NCI-H2171 (cell line): ENCODE measurements at places on chromosomes 6 and 20.

- no peak for DNase-seq
These were observed 157.9 kb upstream of the PDE10A start for GRCh38 chr6:165820934-165821333.

DNA sequence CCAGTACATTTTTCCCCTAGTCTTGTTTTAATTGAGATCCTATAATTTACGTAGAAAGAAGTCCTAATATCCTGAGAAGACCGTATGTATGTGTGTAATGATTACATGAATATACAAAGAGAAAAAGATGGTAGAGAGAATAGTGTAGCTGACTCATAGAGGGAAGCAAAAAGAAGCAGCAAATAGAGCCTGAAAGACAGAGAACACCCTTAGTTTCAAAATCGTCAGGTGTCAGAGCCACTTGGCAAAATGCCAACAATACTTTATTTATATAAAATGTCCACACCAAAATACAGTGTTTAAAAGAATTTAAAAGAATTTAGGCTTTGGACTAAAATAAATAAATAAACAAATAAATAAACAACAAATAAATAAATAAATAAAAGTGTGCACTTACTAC, 1414.1 kb upstream of the EYS start:
- no peak for DNase-seq

GRCh38 chr6:7763881-7764280, 38.0 kb downstream of the BMP6 start:
- peak; percentile 84 for DNase-seq

DNA sequence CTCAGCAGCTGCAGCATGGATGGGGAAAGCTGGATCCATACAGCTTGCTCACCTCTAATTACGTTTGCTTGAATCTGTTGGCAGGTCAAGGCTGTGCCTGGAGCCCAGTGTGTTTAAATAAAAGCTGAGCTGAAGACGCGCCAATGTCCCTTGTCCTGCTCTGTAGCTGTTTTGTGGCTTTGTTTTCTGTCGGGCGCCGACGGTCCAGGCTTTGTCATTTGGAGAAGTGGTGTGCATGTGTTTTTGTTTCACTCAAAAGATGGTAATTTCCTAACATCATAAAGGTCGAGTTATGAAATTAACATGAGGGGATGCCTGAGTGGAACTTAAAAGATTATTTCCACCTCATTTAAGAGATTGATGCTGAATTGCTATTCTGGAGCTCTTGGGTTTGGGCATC, 107.6 kb downstream of the SLC24A3 start:
- DNase-seq, result no peak

GRCh38 chr20:49377326-49377725, 99.5 kb upstream of the ZNFX1 start:
- no peak for DNase-seq

- no peak for DNase-seq
These were observed 86.1 kb upstream of the STMND1 start for GRCh38 chr6:17015551-17016381.

- no peak for DNase-seq
These were observed 19.9 kb upstream of the MEP1A start for GRCh38 chr6:46773201-46773855.

DNA sequence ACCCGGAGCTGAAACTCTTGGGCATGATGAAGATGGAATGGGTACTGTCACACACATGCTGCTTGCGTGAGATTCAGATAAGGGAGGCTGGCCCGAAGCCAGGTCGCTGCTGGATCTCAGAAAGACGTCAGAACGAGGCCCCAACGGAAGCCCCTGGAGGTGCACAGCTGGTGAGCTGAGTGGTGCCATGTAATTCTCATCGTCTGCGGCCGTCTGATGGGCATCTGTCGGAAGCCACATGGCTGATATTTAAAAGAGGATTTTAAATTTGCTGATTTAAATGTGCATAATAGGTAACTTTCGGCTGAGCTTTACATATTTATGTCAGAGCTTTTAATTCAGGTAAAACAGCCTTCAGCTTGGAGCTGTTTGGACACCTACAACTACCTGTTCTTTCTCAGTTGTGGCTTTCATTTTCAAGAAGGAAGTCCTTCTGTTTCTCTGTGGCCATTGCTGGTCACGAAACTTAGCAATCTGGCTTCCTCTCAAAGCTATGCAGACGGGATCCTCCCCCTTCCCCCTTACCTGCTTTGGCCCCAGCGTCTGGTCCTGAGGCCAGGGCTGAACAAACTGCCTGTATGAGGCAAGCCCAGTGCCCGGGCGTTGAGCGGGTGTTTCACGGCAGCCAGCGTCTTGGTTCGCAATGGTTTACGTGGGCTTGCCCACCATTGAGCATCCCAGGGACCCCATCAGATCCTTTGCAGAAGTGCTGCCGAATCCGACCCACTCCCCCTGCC, 9.2 kb downstream of the SLCO4A1 start:
- peak; percentile 88 for DNase-seq

GRCh38 chr20:44396369-44397130, 41.1 kb downstream of the HNF4A start:
- no peak for DNase-seq

DNA sequence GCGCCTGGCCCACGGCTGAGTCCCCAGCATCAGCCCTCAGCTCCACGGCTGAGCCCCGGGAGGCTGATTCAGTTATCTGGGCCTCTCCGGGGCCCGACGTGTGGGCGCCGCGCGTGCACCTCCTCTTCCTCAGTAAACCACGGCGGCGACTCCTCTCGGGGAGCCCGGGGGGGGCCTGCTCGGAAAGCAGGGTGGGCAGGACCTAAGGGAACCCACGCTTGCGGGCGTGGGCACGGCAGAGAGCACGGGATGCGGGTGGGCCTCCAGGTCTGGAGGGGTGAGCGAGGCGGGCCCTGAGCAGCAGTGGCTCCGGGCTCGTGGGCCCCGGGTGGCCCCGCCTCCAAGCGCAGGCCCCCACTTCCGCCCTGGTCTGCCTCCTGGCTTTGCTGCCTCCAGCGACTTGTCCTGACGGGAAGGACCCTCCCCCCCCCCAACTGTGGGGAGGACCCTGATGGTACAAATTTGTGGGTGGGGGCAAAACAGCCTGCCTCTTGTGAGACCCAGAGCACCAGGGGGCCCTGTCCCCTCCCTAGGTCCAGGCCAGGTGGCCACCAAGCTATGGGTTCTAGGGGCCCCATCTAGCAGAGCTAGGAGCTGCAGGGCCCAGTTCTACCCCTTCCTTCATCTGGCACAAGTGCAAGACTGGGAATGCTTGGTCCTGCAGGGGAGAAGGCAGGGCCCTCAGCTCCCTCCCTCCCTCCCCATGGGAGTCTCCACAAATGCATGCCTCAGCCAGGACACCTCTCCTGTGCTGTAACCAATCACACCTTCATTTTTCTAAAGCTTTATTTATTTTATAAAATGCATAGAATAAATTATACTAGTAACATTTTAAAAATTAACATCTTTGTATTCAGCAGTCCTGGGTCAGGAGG, 16.9 kb downstream of the UCKL1 start:
- DNase-seq, result no peak

DNA sequence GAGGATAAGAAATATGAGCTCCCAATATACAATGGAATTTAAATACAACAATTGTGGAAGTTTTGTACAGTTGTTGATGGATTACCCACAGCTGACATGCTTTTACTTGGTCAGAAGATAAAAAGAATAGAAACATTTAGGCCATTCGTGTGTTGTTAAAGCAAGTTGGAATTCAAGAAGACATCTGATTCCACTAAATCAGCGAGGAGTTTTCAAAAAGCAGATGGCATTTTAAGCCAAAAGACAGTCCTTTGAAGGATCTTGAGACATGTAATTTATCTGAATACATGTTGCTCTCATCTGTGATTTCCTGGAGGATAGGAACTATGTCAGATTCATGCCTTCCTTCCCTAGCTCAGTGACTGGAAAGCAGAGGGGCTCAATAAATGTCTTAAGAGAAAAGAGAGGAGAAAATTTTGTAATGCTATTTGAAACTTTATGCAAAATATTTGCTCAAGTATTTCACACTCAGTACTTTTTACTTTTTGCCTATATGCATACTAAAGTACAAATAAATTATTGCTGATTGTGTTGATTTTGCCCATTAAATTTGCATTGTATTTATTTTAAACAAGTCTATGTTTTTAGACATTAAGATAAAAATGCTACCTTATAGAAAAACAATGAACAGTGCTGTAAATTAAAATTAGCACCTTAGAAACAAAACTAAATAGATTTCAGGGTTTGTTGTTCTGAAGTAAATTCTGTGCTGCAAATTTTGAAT, 733.8 kb upstream of the FLRT3 start:
- no peak for DNase-seq

GRCh38 chr6:518218-518617, 126.7 kb downstream of the IRF4 start:
- no peak for DNase-seq

DNA sequence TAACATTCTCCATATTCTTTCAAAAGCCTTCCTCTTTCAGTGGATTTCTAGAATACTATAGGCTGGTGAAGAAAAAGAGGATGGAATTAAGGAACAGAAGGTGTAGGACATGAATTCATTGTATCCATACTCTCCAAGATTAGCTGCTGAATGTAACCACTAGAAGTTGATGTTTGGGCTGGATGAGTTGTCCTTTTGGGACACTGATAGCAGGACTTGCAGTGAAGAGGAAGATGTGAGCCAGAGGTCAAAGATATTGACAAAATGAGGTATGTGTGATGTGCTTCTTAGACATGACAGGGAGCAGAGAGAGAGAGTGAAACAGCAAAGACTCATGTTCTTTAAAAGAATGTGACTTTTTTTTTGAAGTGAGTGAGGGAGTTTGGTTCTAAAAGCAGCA, 134.3 kb upstream of the MAN1A1 start:
- no peak for DNase-seq

- no peak for DNase-seq
These were observed 159.4 kb downstream of the QRSL1 start for GRCh38 chr6:106788761-106789160.

GRCh38 chr20:24978513-24978912, 14.0 kb downstream of the APMAP start:
- DNase-seq, result no peak

DNA sequence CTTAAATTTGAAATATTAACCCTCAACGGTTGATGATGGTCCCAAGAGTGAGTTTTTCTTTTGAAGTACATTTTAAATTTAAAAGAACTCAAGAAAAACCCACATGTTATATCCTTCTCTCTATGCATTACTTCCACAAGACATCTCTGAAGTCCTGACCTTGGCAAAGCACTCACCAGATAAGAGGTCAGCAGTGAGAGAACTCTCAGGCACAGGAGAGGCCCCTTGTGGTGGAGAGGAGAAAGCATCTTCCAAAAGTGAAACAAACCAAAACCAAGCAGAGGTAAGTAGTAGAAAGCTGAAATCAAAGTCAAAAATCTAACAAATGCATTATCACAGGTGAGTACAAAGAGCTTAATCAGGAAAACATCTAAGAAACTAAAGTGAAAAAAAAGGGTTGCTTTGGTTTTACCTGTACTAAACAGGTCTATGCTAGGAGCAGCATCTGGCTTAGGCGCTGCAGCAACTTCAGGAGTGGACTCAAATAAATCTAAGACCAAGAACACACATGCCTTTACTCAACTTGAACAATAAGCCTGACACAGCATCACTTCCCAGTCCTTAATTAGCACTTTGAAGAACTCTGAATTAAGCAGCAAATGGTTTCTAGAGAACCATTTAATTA, 80.5 kb downstream of the PRSS35 start:
- no peak for DNase-seq

GRCh38 chr6:154786144-154786868, 53.1 kb downstream of the SCAF8 start:
- no peak for DNase-seq

GRCh38 chr6:82954937-82955577, 110.6 kb downstream of the UBE3D start:
- DNase-seq, result no peak

GRCh38 chr6:24543683-24544082, 48.9 kb downstream of the ALDH5A1 start:
- no peak for DNase-seq

DNA sequence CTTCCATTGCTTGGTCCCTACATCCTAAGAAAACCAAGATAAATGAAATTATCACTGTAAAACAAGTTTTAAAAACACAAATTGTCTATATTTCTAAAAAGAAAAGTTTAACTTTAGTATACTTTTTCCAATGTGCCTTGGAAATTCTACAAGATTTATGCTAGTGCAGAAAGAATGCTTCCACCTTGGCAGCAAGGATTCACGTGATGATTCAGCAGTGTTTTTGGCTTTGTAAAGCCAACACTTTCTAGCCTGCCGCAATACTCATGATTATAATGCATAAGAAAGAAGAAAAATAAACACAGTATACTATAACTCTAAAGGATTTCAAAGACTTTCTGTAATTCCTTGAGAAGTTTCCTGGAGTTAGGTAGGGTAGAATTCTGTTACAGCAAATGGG, 442.7 kb downstream of the TENT5A start:
- no peak for DNase-seq

GRCh38 chr20:957544-957943, 41.4 kb upstream of the ANGPT4 start:
- no peak for DNase-seq

DNA sequence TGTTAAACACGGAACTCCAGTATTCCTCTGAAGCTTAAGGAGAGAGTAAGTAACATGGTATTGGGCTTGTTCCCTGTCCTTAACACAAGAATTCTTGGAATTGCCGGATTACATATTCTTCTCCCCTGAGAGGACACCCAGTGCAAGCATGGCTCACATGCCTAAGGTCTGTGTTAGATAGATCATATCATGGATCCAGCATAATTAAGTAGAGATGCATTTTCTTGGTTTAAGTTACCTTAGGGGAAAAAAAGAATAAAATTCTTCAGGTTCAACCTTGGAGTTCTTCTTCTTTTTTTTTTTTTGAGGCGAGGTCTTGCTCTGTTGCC, 53.9 kb downstream of the AKAP12 start:
- no peak for DNase-seq

DNA sequence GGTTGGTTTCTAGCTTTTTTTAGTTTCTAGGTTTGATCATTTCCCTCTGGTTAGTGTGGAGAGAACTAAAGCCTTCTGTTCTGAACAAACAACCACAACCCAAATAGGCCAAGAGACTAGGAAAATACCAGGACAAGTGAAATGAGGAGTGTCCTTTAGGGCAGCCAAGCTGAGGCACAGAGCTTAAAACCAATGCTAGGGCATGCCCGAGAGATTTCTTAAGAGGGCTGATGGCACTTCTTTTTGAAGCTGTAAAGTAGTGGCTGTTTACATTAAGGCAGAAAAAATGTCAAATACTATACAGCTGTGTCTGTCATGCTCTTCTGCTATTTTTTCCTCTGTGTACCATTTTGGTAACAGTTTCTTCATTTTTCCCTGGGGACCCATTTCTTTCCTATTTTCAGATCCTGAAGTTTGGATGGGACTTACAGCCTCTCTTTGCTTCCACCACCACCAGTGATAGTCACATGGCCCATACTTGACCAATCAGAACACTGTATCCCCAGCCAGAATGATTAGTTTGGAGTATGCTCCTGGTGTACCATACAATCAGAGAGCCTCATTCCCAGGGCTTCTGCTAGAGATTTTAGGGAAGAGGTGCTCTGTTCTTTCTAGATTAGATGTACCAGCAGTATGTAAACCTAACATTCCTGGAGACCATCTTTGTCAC, 154.4 kb downstream of the BMP2 start:
- no peak for DNase-seq

- DNase-seq, result no peak
These were observed 108.7 kb downstream of the FOXA2 start for GRCh38 chr20:22475662-22476061.

GRCh38 chr6:56524891-56525703, 117.6 kb downstream of the DST start:
- DNase-seq, result no peak
